ENCODE measurements at places on chromosomes 3 and 15.

DNA sequence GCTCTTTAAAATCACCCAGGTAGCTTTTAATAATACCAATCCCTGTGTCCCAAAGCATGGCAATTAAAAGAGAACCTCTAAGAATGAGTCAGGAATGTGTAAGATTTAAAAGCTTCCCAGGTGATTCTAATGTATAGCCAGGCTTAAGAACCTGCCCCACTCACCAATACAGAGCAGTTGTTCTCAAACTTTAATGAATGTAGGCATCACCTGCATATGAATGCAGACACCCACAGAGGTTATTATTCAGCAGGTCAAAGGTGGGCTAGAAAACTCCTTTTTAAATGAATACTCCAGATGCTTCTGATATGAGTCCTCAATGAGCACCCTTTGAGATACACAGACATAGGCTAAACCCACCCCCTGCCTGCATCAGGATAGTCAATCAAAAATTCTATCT lies 298.1 kb upstream of the KCNMB2 start:
- DNase-seq = no peak

DNA sequence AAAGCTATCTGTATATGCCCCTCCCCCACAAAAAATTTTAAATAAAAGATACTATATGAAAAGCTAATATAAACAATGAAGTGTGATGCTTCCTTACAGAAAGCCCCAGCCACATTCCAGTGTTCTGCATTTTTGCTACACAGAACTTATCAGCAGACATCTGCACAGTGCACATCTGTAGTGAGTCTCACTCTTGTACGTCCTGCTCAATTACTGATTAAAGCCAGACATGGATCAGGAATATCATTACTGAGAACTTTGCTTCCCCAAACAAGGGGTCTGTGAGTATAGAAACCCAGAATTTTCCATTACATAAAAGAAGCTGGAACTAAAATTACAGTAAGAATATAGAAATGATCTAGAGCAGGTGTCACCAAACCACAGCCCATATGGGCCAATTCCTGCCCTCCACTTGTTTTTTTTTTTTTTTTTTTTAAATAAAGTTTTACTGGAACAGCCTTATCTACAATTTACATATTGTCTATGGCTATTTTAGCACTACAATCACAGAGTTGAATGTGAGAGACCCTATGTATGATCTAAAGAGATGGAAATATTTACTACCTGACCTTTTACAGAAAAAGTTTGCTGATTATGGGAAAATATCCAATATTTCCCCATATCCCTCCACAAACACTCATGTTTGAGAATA lies 45.7 kb downstream of the UBP1 start:
- DNase-seq = no peak

DNA sequence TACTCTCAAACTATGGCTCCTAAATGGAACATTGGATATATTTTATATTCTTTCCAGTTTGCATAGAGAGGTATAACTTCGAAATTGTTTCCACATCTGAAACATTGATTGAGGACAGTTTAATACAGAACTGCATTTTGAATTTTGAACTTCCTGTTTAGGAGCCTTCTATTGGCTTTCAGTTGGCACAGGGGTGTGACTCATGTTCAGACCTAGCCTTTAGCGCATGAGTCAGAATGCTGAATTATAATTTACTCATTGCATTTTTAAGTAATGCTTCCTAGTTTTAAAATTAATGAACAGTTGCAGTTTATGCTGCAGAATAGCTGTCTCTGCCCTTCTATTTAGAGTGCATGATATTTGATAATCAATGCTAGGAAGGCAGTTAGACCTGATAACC lies 751.7 kb downstream of the CADM2 start:
- no peak for DNase-seq

- no peak for DNase-seq
These were observed 280.6 kb downstream of the SATB1 start for GRCh38 chr3:18144571-18144970.

DNA sequence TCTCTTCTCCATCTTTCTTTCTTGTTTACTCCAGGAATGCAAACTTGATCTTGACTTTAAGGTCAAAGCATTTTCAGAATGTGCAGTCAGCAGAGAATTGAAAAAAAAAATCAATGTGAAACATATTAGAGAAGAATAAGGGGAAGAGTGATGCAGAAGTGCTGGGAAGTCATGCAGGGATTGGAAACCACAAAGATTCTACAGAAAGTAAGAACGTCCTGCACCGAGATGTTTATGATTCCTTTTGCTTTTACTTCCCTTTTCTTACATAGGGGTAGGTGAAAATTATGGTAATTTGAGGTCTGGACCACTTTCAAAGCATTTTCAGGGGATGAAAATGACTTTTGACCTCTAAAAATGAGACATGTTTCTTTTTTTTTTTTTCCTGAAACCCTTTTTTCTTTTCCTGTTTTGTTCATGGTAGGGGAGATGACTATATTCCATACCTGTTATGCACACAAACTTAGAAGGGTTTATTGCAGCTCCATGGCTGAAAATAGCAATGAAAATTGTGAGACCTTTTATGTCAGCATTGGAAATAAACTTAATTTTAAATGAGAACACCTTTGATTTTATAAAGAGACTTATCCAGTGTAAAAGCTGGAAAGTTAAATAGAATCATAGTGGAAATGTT lies 623.5 kb upstream of the TBL1XR1 start:
- DNase-seq = no peak

- DNase-seq = no peak
These were observed 76.7 kb upstream of the MBNL1 start for GRCh38 chr3:152192050-152192449.
